MV-4-11 (cell line): ENCODE measurements at places on chromosomes 2 and 18.

GRCh38 chr2:101608408-101609310 lies 88.8 kb upstream of the MAP4K4 start:
- no peak for DNase-seq

DNA sequence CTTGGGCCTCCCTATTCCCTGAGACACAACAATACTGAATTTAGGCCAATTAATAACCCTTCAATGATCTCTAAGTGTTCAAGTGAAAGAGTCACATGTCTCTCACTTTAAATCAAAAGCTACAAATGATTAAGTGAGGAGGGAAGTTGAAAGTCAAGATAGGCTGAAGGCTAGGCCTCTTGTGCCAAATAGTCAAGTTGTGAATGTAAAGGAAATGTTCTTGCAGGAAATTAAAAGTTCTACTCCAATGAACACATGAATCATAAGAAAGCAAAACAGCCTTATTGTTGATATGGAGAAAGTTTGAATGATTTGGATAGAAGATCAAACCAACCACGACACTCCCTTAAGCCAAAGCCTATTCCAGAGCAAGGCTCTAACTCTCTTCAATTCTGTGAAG lies 286.9 kb downstream of the MEIS1 start:
- DNase-seq: no peak

DNA sequence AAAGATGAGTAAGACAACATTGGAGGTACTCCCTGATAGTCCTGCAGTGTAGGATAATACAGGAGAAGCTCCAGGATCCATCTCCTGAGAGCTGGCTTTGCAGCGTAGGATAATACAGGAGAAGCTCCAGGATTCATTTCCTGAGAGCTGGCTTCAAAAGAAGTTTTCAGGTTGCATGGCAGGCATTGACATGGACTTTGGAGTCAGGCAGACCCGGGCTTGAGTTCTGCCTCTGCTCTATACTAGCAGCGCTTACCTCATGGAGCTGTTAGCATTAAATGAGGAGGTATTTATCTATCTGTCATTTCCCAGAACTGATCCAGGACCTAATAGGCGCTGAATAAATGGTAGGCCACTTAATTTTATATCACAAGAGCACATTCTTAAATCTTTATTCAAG lies 97.8 kb downstream of the FMNL2 start:
- DNase-seq: no peak

- DNase-seq: no peak
These were observed 34.1 kb downstream of the GLI2 start for GRCh38 chr2:120769787-120770120.

DNA sequence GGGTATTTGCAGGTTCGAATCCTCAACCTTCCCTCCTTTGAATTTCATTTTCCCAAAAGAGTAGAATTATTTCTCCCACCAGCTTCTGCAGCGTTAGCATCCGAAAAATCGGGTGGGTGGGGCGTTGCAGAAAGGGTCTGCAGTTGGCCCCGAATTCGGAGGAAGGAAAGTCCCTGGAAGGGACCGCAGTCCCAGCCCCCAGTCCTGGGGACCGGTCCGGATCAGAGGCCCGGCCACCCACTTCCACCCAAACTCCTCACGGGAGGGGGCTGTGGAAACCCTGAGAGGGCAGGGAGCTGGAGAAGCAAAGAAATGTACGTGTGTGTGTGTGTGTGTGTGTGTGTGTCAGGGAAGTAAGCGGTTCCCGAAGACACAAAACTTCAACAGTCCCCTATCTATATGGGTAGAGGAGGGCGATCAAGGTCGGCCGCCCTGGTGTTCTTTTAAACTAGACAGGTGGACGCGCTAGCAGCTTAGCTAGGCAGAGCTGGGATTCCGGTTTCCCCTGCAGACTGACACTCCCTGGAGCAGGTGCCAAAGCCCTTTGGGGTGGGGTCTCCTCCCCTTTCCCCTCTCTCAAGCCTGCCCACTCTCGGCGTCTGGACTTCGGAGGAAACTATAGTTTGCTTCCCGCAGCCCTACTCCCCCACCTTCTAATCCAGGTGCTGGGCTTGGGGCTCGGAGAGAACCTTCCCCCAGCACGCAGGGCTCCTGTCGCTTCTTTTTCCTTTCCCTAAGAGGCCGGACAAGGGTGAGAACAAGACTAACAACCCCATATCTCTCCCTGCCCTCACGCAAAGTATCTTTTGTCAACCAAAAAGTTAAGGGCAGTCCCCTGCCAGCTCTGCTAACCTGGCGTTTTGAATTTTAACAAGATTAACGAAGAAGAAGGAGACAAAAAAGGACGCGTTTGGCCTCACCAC lies 4.8 kb upstream of the ONECUT2 start:
- DNase-seq: no peak

DNA sequence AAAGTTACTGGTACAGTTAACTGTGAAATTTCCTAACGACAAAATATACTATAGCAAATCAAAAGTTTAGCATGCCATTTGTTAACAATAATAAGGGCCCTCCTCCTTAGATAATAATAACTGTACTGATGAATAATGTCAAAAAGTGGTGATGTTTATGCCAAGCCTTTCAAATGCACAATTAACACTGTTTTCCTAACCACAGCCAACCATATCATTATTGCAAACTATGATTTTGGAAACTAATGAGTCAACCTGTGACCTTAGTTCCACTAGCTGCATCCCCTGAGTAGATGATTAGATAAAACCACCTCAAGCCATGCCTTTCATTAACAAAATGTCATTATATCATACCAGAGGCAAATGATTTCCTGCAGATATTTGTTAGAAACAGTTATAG lies 25.1 kb upstream of the GPR75 start:
- no peak for DNase-seq

GRCh38 chr2:50535971-50536759 lies 495.8 kb downstream of the NRXN1 start:
- DNase-seq: no peak

- DNase-seq: no peak
These were observed 27.9 kb downstream of the NOL10 start for GRCh38 chr2:10661846-10662245.

DNA sequence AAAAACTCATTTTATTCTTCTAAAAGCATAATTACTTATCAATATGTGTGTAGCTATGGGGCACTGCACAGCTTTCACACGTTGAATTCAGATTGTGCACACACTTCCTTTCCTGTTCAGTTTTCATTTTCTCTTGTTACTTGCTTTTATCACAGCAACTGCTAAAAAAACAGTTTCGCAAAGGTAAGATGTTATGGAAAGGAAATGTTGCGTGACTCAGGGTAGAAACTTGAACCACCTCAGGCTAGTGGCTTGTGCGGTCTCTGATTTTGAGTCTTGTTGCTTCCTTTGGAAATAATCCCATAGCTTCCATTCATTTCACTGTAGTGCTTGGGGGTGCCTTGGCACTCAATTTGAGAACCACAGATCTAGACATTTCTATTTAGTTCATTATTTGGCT lies 171.9 kb downstream of the FMNL2 start:
- no peak for DNase-seq

DNA sequence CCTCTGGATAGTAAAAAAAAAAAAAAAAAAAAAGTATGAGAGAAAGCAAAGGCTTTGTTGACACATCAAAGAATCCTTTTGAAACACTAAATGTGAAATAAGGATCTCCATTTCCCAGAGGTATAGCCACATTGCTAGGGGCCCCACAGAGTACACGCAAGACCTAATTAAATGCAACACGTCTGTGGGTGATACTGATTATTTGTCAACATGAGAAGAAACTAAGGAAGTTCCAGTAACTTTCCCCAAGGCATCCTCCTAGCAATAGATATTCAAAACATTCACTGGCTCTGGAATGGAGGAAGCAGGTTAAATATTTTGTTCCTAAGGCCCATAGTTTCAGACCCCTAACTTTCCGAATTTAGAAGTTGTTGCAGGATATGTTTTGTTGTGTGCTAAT lies 24.6 kb upstream of the EPB41L3 start:
- no peak for DNase-seq

GRCh38 chr2:75787532-75788132 lies 76.9 kb upstream of the GCFC2 start:
- peak; percentile 32 for DNase-seq

DNA sequence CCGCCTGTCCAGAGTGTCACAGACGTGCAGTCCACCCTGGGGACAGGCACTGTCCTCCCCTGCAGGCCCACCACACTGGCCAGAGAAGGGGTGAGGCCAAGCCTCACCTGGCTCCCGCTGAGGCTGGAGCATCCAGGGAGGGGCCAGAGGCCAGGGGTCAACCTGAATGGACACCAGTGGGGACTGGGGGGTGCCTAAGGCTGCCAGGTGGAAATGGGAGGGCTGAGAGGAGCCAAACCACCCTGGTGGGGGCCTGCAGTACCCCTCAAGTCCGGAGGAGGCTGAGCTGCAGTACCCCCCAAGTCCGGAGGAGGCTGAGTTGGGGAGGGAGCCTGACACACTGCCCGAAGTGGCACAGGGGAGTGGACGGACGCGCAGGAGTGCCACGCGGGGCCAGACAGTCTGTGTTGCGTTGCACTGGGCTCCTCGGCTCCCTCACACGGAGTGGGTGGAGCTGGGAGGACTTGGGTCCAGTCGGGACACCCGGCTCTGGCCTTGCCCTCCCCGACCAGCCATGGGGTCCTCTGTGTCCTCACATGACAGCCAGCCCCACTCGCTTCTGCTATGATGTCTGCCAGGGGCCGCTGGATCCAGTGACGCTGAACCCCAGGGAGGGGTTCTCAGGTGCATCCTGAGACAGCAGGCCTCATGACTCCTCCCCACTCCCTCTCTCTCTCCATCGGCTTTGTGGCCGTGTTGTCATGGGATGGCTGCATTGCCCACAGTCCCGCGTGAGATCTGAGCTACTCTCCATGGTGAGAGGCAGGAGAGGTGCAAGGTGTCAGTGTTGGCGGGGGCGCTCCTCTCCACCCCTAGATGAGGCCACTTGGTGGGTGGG lies 22.3 kb upstream of the GPC1 start:
- no peak for DNase-seq

GRCh38 chr2:173606619-173607248 lies 252.1 kb downstream of the CDCA7 start:
- no peak for DNase-seq

DNA sequence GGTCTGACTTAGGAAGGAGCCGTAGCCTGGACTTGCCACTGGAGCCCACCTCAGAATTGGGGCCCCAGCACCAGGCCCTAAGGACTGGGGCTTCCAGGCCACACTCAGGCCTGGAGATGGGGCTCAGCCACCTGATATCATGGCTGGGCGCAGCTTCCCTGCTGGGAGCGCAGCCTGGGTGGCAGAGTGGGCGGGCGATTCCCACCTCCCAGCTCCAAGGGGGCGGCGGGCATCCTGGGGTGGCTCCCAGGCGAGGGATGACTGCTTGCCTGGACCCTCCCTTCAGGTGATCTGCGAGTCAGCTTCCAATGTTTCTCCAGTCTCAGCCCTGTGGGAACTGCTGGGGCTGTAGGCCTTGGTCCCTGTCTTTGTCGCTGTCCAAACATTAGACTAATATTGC lies 20.1 kb downstream of the GPR35 start:
- DNase-seq: no peak

GRCh38 chr2:58137221-58137620 lies 90.6 kb downstream of the VRK2 start:
- peak; percentile 48 for DNase-seq

GRCh38 chr2:237290261-237290660 lies 123.7 kb downstream of the COL6A3 start:
- no peak for DNase-seq

- DNase-seq: no peak
These were observed 65.5 kb downstream of the DGKD start for GRCh38 chr2:233419602-233420391.

DNA sequence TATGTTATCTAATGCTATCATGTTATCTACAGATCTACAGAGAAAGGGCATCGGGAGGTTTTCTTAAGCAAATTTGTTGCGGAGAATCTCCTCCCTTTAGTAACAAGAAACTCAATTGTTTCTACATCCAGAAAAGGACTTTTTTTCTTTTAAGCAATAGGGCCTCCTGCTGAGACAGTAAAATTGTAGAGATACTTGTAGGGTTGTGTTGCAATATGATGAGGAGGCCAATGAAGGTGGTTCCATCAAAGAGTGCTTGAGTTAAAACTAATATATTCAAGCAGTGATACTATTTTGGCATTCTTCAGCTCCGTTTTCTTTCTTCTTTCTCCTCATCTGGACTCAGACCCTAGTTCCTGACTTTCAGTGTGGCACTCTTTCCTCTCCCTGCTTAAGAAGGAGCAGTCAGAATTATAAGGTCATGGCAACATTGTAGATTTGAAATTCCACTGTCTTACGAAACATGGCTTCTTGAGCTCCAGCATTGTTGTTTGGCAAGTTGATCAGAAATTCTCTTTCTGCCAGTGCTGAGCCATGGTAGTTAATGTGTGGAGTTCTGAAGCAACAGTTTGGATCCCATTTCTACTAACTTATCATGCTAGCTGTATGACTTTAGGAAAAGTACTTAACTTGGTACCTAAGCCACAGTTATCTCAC lies 202.0 kb upstream of the SLC14A2 start:
- no peak for DNase-seq

- DNase-seq: no peak
These were observed 1109.7 kb downstream of the LRP1B start for GRCh38 chr2:141021109-141021508.

DNA sequence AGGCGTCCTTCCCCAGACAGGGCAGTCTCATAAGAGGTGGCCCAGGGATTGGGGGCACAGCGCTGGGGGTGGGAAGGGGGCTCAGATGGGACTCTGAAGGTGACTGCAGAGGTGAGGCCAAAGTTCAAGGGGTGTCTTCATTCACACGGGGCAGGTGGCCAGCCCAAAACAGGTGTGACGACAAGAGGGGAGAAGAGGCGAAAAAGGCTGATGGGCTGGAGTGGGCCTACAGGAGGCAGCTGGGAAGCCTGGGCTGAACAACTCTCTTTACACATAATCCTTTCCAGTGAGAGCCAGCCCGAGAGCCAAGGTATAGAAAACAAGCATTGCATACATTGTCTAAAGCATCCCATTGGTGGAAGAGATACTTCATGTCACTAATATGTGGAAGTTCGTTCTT lies 130.9 kb upstream of the ASB18 start:
- no peak for DNase-seq

- no peak for DNase-seq
These were observed 102.7 kb downstream of the SH3BP4 start for GRCh38 chr2:235054475-235054874.

DNA sequence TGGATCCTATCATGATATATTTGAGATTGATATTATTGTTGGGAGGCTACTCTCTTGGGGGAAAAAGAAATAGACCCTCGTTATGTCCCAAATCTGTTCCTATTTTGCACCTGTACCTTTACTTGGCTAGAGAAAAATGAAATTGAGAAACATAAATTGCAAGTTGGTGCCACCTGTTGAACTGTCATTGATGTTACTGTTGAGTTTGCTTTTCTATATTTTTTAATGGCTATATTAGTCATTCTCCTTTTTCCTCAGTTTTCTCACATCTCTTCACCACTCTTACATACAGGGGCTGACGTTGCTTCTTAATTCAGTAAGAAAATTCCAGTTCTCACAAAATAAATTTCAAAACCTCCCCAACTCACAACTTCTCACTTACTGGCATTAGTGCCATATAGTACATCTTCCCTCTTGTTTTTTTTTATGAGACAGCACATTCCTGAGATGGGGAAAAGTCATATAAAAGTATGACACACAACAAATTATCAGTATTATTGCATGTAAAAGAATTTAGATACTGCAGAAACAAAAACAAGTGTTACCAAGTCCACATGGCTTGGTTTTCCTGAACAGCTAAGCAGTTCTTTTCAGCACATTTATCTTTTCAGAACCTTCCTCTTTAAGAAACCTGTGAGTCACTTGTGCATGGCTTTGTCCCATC lies 348.3 kb upstream of the DSEL start:
- no peak for DNase-seq

GRCh38 chr2:239249776-239250175 lies 151.0 kb downstream of the HDAC4 start:
- DNase-seq: no peak

- DNase-seq: no peak
These were observed 90.7 kb upstream of the TFCP2L1 start for GRCh38 chr2:121375621-121376159.
